Thoracic aorta (tissue), 2 donors: ENCODE measurements at places on chromosomes 16 and 17. TPM values are rescaled to one million over a fixed set of nuclear protein-coding genes. Genes with fewer than 3 reads are reported as not detected.

GRCh38 chr16:11016993-11017392 is 72.6 kb downstream of the CLEC16A start:
- no peak overlapping the region for H3K27ac ChIP-seq
- no peak for DNase-seq
- peaks cover 7% of the 10 kb centered on the region for H3K36me3 ChIP-seq
- H3K4me1 ChIP-seq: no peaks in the 10 kb centered on the region

DNA sequence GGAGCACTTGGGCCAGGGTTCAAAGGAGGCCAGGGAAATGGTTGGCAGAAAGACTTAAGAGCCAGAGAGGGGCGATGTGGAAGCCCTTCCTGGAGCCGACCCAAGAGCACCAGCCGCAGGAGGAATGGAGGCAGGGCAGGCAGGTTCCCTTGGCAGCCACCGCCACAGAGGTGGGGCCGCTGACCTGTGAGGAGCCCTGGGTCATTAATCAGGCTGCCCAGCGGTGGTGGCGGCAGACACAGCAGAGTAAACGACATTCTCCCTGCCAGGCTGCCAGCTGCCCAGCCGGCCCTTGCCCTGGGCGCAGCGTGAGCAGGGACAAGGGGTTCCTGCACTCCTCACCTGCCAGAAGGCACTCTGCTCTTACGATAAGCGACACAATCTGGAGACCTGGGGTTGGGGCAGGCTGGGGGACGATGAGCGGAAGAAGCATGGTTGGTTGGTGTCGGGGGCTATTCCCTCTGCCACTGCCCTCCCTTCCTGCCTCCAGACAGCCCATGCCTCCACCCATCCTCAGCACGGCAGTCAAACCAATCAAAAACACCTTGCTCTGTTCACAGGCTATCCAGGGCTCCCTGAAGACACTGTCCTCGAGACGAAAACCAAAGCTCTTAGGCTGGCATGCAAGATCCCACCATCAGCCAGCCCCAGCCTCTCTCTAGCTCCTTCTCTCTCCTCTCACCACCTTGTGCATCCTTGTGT is 40.9 kb downstream of the PLXDC1 start:
- H3K36me3 ChIP-seq: no peaks in the 10 kb centered on the region
- H3K27ac ChIP-seq: no peak overlapping the region
- peaks cover 11% of the 10 kb centered on the region for H3K4me1 ChIP-seq
- DNase-seq: no peak
- no peaks in the 10 kb centered on the region for H3K27me3 ChIP-seq

The VAT1L gene
- 10.4 TPM for total RNA-seq

DNA sequence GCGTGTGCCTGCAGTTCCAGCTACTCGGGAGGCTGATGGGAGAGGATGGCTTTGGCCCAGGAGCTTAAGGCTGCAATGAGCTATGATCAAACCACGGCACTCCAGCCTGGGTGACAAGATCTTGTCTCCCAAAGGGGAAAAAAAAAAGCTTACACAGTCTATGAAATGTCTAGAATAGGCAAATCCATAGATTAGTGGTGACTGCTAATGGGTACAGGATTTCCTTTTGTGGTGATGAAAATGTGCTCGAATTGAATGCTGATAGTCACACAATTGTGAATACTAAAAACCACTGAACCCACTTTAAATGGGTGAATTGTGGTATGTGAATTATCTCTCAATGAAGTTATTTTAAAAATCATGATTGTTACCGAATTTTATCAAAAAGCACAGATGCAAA is 14.9 kb downstream of the USP7 start:
- H3K4me3 ChIP-seq: no peak overlapping the region
- DNase-seq: no peak
- H3K27me3 ChIP-seq: no peaks in the 10 kb centered on the region
- H3K4me1 ChIP-seq: peaks cover 50% of the 10 kb centered on the region

GRCh38 chr16:88781140-88782077 is 3.6 kb downstream of the PIEZO1 start:
- peak overlapping the region; percentile 4 for H3K4me3 ChIP-seq
- H3K36me3 ChIP-seq: no peaks in the 10 kb centered on the region
- DNase-seq: no peak
- peak overlapping the region; percentile 88 for H3K27ac ChIP-seq
- H3K4me1 ChIP-seq: peaks cover 26% of the 10 kb centered on the region
- no peaks in the 10 kb centered on the region for H3K27me3 ChIP-seq

DNA sequence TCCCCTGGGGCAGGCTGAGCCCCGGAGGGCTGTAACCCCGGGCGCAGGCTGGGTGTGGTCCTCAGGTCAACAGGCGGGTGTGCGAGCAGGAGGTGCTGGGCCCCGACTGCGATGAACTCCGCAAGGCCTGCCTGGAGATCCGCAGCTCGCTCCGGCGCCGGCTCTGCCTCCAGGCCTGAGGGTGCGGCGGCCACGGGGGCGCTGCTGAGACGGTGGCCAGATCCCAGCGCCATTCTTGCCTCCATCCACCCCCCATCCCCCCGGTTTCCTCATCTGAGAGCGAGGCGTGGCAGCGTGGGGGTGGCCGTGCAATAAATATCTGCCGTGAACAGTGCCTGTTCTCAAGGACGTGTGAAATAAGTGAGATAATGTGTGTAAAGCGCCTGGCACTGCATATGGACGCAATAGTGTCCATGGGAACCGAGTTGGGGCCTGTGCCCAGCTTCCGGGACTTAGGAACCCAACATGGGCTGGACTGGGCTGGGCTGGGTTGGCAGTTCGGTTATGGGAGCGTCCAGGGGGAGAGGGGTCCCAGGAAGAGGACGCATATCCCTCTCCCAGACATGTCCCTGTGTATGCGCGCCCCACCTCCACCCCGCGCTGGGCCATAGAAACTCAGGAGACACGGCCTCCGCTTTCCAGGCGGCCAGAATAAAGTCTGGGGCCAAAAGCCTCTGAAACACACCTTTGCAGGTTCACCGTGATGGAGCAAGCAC is 15.0 kb downstream of the ZNF213 start:
- no peak for DNase-seq
- H3K36me3 ChIP-seq: no peaks in the 10 kb centered on the region
- H3K27ac ChIP-seq: peak overlapping the region; percentile 59
- H3K4me1 ChIP-seq: peaks cover 7% of the 10 kb centered on the region
- peak overlapping the region; percentile 94 for H3K4me3 ChIP-seq
- no peaks in the 10 kb centered on the region for H3K27me3 ChIP-seq

GRCh38 chr17:77472468-77473310 is 331.9 kb downstream of the SEC14L1 start:
- peak overlapping the region; percentile 53 for H3K27ac ChIP-seq
- no peaks in the 10 kb centered on the region for H3K27me3 ChIP-seq
- no peak for DNase-seq
- peaks cover 72% of the 10 kb centered on the region for H3K4me1 ChIP-seq
- H3K36me3 ChIP-seq: no peaks in the 10 kb centered on the region
- H3K4me3 ChIP-seq: peak overlapping the region; percentile 22

The RANGRF gene
- total RNA-seq: 26.7 TPM

The CSH2 gene
- total RNA-seq: not detected

The RAP1GAP2 gene
- total RNA-seq: 10.0 TPM

The GRIN2A gene
- 0.27 TPM for total RNA-seq

- DNase-seq: no peak
- H3K27ac ChIP-seq: no peak overlapping the region
- H3K36me3 ChIP-seq: peaks cover 11% of the 10 kb centered on the region
- no peak overlapping the region for H3K4me3 ChIP-seq
- H3K27me3 ChIP-seq: no peaks in the 10 kb centered on the region
Measured at GRCh38 chr16:11712122-11712521, 30.5 kb downstream of the TXNDC11 start.

The WFIKKN1 gene
- 1.2 TPM for total RNA-seq

The HSPB9 gene
- not detected for total RNA-seq

GRCh38 chr16:86363057-86363490 is 147.3 kb upstream of the FOXF1 start:
- no peak overlapping the region for H3K4me3 ChIP-seq
- peaks cover 7% of the 10 kb centered on the region for H3K4me1 ChIP-seq
- H3K36me3 ChIP-seq: no peaks in the 10 kb centered on the region

The TMC7 gene
- total RNA-seq: 0.81 TPM

- H3K27ac ChIP-seq: peak within 1 kb of the TSS; percentile 90
- peak within 1 kb of the TSS; percentile 91 for H3K4me3 ChIP-seq
- peaks cover 8% of the 10 kb centered on the region for H3K4me1 ChIP-seq
- no peaks in the 10 kb centered on the region for H3K36me3 ChIP-seq
- peak; percentile 57 for DNase-seq
Measured at GRCh38 chr17:8288336-8289102, at the start of gene RANGRF. Gene RANGRF, plus strand, starts transcription at chr17:8288670. Its CDS starts 119 bp downstream, at chr17:8288789.
